ENCODE measurements at places on chromosomes 3 and 15. TPM values are rescaled to one million over a fixed set of nuclear protein-coding genes. Genes with fewer than 3 reads are reported as not detected.

- DNase-seq = no peak
These were observed 9.4 kb upstream of the COPG1 start for GRCh38 chr3:129239991-129240390.

- DNase-seq = no peak
These were observed 61.6 kb downstream of the RAB7A start for GRCh38 chr3:128787256-128788253.

DNA sequence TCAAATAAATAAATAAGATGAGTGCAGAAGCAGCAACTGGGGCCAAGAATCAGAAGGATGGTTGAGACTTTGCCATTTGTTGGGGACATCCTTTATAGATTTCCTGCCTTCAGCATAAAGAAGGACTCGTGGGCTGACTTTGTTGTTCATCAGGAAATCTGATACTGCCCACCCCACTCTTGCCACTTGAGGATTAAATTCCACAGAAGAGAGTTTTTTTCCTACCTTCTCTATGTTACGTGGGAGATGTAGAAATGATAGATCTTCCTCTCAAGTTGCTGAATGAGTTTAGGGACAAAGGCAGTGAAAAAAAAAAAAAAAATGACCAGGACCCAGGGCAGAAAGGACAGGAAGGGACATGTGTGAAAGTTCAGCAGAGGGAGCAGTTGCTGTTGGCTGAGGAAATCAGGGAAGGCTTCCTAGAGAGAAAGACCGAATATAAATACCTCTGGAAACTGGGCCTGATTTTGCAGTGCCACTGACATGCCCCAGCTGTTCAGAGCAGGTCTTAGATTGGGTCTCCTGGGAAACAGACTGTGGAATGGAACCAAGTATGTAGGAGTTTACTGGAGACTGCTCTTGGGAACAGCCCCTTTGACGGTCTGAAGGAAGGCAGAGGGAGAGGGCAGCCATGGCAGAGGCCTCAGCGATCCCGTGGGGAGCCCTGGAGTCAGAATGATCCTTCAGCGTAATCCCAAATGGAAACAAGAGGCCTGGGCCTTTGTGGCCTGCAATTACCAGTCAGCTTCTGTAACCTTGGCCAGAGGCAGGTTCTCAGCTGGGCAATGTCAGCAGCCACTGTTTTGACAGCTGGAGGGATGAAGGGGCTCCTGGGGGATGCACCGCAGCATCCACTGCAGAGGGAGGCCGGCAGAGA, 50.9 kb downstream of the C3orf20 start:
- no peak for DNase-seq

GRCh38 chr3:132034097-132034485, 723 bp downstream of the CPNE4 start:
- DNase-seq = no peak

DNA sequence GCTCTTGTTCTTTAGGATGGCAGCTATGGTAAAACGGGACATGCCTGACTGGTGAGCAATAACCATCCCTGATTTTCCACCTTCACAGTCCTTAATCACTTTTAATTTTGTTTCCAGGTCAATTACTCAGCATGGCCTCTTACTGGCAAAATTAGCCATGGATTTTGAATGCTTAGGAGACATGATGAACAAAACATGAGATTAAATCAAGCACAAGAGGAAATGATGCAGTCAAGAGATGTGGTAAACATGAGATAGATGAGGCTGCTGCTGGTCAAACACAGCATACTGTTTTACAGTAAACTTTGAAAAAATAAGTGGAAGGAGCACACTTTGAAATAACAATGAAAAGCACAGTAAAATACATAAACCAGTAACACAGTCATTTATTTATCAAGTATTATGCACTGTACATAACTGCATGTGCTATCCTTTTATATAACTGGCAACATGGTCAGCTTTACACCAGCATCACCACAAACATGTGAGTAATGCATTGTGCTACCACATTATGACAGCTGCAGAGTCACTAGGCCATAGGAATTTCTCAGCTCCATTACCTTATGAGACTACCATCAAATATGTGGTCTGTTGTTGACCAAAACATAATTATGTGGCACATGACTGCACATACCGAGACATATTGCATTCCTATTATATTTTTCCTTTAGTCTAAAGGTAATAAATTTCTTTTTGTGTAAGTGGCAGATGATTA, 30.1 kb upstream of the ZNF502 start:
- DNase-seq = no peak

The GOLGA8N gene
- 1.4 TPM for total RNA-seq
